ENCODE measurements at places on chromosomes 4 and X.

DNA sequence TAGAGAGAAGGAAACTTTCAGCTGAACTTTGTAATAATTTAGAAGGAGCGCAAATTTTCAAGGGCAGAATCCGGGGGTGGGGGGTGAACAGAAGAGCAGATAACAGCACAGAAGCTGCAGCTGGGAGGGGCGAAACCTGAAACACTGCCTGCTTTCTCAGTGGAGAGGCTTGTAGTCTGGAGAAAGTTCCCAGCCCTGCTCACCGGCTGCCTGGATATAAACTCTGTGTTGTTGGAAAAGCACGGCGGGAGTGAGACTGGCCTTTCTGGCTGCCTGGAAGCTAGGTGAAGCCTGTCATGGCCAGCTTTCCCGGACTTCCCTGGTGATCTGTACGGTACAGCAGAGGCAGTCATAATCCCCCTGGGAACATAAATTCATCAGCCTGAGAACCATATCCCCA is 1352.1 kb upstream of the DIAPH2 start:
- DNase-seq: no peak

DNA sequence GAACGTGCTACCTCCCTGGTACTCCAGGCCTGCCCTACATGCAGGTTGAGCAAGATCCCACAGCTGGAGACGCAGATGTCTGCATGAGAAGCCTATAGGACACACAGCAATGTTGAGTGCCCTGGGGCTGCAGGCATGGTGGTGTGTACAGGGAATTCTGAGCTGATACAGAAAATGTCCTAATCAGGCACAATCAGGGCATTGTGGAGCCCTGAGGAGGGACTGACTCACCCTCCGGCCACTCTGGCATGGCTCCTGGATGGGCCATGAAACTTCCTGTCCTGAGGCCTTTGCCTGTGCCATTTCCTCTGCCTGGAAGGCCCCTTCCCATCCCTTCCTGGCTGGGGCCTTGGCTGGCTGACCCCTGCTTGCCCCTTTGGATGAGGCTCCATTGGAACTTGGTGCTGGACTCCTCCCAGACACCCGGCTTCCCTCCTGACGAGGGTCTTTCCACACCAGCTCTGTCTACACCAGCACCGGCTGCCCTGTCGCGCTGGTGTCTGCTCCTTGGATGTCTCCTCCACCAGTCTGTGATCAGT is 16.7 kb upstream of the AFAP1 start:
- no peak for DNase-seq

- no peak for DNase-seq
Measured at GRCh38 chrX:123993326-123993725, 31.8 kb downstream of the STAG2 start.

DNA sequence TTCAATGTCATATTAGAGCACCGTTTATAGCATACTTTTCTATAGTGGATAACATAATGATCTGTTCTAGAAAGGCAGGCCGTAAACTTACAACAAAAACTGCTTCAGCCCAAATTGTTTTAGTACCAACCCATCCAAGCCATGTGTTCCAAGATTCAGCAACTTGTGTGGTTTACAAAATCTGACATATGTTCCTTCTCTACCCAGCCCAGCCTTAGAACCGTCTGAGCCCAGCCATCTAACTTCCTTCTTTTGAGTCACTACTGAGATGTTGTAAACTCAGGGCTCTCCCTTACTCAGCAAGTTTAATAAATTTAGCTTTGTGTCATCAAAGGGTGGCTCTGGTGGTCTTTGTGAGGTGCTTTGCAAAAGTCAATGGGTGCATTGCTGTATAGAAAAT is 32.4 kb upstream of the REPS2 start:
- DNase-seq: no peak

DNA sequence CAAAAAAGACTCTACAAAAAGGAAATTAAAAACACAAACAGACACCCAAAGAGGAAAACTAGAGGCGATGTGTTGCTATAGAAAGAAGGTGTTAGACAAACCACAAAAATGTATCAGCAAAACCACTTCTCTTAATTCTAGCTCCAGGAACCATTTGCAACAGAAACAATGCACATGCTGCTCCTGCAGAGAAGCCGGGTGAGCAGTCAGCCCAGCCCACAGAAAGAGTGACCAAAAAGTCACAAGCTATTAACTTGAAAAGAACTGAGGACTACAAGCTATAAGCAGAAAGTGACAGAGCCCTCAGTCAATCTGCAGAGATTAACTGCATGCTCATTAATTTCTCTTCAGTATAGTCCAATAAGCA is 96.2 kb upstream of the KLHL13 start:
- no peak for DNase-seq

GRCh38 chrX:25968920-25969319 is 169.2 kb upstream of the MAGEB18 start:
- no peak for DNase-seq

DNA sequence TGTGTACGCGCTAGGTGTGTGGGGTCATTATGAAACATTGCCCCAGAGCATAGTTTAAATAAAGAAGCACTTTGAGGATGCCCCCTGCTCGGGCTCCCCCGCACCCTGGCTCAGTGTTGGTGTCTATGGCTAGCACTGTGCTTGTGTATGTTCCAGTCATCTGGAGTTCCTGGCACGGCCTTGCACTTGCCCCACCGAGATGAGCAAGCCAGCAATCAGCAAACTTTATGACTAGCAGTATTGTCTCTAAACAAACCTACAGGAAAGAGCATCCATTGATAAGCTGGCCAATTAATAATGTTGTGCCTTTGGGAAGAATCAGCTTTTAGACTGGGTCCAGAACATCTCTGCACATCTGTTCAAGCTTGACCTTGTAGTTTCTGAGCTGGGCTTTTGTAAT is 707 bp upstream of the SHROOM4 start:
- no peak for DNase-seq
